ENCODE measurements at places on chromosomes 3 and 15.

- no peak for DNase-seq
Measured at GRCh38 chr3:46719044-46719565, 1.4 kb upstream of the PRSS50 start.

DNA sequence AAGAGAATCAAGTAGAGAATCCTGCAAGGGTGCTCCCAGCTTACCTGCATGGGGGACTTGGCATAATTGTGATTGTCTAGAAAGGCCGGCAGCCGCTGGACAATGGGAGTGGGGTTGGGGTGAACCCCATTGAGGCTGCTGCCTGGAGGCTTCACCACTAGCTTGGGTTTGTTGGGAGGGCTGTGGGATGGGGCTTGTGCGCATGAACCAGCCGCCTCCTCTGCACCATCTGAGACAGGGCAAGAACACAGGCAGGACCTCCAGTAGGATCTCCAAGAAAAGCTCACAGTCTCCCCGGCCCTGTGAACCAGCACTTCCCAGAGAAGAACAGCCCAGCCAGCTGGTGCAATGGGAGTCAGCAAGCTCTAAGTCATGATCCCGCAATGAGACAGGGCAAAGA lies 39.8 kb downstream of the SEMA3G start:
- DNase-seq = no peak

GRCh38 chr3:149010504-149010951 lies 19.2 kb downstream of the GYG1 start:
- DNase-seq = no peak

GRCh38 chr3:123499322-123499721 lies 50.4 kb upstream of the ADCY5 start:
- no peak for DNase-seq

DNA sequence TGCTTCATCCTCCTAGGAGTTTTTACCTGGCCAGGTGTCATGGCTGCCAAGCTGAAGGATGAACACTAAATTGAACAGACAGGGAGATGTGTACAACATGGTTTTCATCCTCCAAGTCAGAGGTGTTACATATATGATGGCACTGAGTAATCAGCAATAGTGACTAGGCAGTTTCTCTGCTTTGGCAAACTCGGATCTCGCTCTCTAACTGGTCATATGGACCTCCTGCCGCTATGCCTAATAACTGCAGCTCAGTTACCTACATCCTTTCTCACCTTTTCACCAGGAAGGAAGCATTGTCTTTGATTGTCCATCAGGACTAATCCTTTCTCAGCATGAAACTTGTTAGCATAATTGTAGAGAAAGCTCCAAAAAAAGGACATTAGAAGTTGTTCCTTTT lies 175.9 kb upstream of the PLSCR5 start:
- DNase-seq = no peak

DNA sequence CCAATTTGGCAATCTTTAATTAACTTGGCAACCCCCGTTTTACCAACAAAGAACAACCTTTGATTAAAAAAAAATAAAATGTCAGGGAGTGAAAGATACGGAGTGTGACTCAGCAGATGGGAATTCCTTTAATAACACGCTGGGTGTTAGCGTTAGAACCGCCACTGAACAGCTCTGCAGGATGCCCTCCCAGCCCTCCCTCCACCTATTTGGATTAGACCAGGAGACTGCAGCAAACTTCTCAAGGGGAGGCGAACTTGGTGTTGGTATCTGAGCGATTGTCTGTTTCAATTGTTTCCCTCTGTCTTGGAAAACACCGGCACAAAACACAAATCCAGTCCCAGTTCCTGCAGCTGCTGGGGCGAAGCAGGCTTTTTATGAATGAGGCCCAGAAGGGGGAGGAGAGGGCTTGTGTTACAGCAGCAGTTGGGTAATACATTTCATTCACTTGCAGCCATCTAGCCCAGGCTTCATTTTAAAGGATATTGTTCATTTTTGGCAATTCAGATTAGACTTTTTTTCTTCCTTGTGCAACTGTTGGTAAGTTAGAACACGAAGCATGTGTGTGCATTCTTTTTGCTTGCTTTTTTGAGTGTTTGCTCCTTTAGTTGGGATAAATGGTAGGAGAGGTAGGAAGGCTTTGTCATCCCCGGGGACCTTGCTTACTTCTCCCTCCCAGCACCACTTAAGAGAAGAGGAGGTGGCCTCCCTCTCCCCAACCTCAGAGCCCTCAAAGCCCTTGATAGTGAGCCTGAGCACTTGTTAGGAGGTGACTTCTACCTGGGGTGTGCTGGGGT lies 152.3 kb downstream of the IGF1R start:
- DNase-seq = no peak

- DNase-seq = no peak
Measured at GRCh38 chr3:12522721-12523120, 22.6 kb downstream of the MKRN2OS start.

GRCh38 chr3:14283813-14284438 lies 105.3 kb downstream of the LSM3 start:
- DNase-seq = no peak

- no peak for DNase-seq
Measured at GRCh38 chr3:126109146-126109879, 25.4 kb upstream of the SLC41A3 start.

DNA sequence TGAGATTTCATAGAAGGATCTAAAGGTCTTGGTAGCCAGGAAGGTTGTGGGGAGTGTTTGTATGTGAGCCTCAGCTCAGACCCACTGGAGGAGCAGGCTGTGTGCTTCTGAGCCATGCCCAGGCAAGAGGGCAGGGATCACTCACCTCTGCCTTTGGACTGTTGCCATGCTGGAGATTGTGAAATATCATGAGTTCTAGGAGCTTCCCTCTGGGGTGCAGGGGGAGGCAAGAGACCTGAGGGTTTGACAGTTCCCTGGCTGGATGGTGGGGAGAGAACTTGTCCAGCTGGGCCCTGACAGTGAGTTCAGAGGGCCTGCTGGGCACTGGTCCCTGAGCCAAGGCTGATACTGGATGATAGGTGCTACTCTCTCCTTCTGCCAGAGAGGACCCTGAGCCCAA lies 6.0 kb downstream of the SLC6A1 start:
- DNase-seq = no peak

DNA sequence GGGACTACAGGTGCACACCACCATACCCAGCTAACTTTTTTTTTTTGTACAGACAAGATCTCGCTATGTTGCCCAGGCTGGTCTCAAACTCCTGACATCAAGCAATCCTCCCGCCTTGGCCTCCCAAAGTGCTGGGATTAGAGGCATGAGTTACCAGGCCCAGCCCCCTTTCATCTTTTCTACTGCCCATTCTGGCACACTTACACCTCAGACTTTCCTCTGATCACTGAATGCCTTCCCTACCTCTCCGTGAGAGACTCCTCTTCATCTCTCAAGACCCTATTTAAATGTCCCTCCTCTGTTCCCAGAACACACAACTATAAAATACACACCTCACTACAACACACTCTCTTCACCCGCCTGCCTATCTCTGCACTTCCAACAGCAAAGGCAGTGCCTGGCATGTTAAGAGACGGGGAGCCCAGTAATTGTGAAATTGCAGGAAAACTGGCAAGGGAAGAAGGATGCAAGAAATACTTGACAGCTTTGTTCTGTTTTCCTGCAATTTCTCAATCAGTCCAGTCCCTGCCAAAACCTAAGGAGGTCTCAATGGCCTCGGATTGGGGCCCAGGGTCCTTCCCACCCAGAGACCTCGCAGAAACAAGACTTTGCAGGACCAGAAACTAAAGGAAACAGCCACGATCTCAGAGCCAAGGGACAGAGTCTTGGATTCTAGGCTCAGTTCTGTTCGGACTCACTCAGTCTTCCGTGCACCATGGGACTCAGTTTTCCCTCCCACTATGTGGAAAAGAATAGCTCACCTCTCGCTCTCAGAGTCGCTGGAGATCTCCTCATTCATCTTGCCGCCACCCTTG lies 849 bp downstream of the RRP9 start:
- DNase-seq = no peak

DNA sequence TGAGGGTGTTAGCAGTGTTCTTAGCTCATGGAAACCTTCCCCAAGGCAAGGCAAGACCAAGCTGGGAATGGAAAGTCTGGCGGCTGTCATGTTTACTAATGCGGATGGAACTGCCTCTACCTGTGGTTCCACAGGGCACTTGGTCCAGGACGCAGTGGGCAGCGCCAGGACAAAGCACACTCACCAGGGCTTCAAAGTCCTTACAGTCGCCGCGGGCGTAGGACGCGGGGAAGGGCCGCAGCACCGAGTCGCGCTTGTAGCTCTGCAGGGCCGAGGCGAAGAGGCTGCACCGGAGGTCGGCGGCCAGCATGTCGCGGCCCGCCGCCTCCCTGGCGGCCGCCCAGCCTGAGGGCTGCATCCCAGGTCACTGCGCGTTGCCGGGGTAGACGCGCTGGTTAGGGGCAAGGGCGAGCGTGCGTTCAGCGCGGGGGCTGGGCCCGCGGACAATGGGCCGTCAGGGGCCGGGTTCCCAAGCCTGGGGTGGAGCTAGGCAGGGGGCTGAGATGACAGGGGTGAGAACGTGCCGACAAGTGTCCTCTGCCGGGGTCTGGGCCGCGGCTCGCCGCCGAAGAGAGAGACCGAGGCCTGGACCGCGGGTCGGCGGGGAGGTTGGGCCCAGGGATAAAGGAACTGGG lies 497 bp downstream of the PARP16 start:
- no peak for DNase-seq

DNA sequence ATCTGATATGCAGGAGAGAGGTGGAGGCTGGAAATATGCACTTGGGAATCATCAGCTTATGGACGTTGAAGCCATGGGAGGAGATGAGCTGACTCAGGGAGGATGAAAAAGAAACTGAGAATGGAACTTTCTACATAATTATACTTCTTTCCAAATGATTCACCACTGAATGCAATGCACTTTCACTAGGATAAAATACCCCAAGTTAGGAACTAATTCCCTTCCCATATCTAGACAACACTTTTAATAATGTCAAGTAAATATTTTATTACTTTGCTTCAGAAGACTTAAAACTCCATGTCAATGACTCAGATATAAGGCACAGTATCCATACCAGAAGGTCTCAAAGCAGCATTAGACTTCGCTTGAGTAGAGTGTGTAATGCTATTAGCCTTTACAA lies 24.2 kb downstream of the NPTN start:
- DNase-seq = no peak

DNA sequence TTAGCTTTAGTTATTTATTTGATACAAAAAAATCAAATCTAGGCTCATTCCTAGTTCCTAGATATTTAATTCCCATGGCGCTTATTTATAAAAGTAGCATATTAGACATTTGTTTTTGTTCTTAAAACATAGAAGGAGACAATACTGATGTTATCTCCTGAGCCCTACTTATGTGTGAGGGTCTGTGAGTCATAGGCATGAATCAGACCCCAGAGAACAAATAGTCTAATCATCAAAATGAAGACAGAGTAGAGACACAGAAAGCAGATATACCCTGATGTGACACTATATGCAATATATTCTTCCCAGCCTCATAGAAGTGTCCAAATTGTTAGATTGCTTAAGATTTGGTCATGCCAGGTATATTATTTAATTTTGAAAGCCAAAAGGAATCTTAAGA lies 44.9 kb downstream of the PEX5L start:
- DNase-seq = no peak

DNA sequence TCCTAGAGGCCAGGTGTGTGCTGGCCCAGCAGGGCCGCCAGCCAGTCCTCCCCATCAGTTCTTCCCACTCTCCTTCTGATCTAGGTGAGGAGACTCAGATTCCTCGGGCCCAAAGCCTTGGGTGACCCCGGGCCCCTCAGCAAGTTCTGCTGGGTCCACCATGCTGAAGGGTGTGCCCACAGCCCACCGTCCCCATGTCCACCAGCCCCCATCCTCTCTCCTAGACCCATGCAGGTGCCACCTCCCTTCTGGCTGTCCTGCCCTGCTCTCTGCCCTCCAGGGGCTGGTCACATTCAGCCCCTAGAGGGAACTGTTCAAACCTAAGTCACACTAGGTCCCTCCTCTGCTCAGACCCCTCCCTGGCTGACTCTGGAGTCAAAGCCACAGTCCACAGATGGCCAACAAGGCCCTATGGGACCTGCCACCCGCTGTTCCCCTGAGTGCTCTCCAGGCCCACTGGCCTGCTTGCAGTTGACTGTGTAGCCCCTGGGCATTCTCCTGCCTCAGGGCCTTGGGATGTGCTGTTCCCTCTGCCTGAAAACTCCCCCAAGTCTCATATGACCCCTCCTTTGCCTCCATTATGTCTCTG lies 878 bp upstream of the TLR9 start:
- no peak for DNase-seq

- DNase-seq = no peak
Measured at GRCh38 chr15:81373775-81374395, at the start of gene TMC3. Gene TMC3 (minus strand): TSS chr15:81374213. CDS start chr15:81374077, 136 bp downstream.

DNA sequence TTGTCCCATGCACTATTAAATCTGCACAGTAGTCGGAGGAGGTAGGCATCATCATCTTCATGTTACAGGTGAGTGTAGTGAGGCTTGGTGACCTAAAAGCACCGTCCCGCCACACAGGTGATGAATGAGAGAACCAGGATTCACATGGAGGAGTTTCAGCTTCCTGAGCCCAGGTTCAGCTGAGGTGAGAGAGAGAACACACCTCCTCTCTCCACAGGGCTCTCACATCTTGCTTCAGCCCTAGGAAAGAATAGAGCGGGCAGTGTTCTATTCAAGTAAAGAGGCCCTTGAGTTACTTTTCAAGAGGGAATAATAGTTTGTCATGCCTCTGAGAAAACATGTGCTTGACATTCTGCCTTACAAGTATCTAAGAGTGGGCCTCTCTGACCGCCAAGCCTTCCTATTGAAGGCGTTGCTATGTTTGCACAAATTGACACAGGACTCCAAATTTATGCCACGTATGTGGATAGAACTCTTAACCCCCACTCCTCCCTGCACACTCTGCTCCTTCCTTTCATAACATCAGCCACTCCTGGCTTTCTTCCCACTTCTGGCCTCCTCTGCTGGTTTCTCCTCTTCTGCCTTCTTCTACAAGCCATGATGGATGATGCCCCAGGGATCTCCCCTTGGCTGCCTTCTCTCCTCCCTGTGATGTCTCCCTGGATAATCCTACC lies 138.3 kb upstream of the ABHD17C start:
- no peak for DNase-seq

DNA sequence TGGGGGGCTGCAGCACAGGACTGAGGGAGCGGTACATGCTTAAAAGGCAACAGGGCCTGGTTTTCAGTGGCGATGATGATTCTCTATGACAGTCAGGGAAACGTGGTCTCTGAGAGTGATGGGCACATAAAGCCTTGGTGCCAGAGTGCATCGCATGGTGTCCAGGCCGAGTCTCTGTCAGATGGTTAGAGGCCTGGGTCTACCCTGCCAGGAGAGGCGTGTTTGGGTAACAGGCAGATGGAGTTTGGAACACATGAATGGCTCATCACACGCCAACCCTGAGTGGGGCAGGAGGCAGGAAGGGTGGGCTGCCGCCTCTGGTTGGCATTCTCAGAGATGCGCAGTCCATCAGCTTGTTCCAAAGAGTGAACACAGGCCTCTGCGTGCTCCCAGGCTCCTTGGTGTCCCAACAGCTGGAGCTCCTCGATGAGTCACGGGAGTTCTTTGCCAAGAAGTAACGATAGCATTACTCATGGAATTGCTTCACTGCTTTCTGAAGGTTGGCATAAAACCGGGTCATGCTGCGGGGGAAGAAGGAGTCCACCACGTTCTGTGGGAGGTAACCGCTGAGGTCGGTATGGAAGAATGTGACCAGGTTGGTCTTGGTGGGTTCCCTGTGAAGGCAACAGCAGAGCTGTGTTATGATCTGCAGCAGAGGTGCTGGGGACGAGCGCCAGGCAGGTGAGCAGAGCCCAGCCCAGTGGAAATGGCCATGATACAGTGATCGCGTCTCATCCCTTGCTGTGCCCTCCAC lies 11.0 kb downstream of the STARD5 start:
- DNase-seq = no peak

- DNase-seq = no peak
Measured at GRCh38 chr3:13715167-13715954, 164.5 kb downstream of the WNT7A start.
